ENCODE measurements at places on chromosomes 2 and 18.

DNA sequence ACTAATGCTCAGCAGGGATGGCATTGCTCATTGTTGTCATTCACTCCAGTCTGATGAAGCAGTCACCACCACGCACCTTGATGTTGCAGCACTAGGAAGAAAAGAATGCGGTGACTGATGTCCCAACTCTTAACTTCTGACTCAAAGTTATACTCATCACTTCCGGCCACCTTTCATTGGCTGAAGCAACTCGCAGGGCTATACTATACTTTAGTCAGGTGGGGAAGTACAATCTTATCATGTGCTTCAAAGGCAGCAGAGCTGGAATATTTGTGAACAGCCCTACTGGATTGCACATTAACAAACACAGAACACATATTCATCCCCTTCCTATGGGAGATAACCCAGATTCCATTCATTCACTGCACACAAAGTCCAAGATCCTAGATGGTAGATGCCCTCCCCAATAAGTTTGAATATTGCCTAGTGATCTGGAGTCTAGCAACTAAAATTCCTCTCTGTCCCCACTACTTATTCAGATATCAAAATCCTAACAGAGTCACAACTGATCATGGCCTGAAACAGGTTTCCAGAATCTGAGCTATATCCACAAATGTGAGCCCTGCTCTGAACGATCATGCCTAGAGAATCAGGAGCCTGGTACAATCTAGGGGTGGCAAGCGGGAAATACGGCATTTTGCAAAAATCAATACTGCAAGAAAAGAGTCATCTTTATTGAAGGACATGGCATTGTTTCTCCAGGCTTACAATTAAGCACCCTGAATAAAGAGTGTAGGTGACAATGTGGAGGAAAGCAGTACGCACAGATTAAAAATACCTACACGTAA is 3.4 kb upstream of the SPATS2L start:
- DNase-seq, result no peak

- DNase-seq, result no peak
Measured at GRCh38 chr2:104092886-104093285, 761.0 kb upstream of the POU3F3 start.

DNA sequence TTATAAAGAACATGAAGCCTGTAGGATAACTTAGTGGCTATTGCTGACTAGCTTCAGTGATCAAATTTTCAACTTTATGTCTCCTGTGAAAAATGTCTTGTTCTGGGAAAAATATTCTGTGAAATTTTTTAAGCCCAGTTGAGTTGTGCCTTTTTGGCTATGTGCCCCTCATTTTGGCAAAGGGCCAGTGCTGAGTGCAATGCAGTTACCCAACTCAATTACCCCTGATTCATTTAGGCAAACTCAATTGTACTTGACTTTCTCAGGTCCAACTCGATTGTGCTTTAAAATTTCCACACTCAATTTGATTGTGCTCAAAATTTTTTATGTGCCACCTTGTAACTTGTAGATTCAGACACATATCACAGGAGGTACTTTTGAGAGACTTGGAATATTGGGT is 548.8 kb upstream of the NRP2 start:
- no peak for DNase-seq

DNA sequence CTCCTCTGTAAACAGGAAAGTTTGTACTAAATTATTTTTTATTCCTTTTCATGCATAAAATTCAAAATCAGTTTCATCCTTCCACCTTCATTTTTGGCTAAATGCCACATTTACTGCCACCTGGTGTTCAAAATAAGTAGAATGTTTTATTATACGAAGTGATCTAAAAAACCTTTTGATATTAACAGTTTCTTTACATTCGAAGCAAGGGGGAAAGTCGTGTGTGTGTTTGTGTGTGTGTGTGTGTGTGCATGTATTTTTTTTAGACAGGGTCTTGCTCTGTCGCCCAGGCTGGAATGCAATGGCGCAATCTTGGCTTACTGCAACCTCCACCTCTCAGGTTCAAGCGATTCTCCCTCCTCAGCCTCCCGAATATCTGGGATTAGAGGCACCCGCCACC is 9.0 kb upstream of the SCN9A start:
- no peak for DNase-seq

- no peak for DNase-seq
Measured at GRCh38 chr2:107392241-107392704, 434.4 kb upstream of the RGPD4 start.

DNA sequence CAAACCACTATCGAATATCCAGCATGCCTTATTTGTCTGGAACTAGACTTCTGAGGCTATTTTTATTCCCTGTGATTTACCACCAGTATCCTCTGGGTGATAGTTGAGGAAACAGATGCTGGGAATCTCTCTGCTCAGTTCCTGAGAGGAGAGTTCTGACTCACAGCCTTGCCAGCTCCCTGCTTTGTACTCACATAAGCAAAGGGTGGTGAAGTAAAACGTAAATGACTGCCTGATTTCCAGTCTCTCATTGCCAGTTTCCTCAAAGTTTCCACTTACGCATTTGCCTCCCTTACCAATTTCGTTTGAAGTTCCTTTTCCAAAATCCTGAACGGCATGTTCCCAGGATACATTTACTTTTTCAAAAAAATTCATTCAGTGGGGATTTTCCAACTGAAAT is 69.2 kb upstream of the HNRNPA3 start:
- DNase-seq, result no peak

- DNase-seq, result no peak
Measured at GRCh38 chr2:42516418-42516901, 22.7 kb upstream of the KCNG3 start.

DNA sequence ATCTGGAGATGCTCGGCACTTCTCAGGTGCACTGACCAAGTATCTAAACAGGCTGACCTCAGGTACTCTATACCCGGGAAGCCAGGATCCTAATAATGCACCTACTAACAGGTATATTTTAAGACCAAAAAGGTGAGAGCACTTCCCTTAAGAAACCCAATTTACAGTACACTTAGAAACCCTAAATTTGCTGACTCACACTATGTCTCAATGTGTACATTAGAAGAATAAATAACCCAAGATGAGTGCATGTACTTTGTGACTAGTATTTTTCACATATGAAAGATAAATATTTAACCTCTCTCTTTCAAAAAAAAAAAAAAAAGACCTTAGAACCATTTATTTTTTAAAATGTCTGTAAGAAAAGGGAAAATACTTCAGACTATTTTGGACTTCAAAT is 118.8 kb downstream of the ZNF516 start:
- DNase-seq, result no peak

Measured in retina (tissue), 1 donor.